Aorta (tissue), 5 donors: ENCODE measurements at places on chromosomes 6 and 20. TPM values are rescaled to one million over a fixed set of nuclear protein-coding genes. Genes with fewer than 3 reads are reported as not detected.

Gene LAMP5
- 0.18 TPM for total RNA-seq

Gene DEF6
- 13.0 TPM for total RNA-seq

Gene BCAS4
- 5.4 TPM for total RNA-seq

Gene ZNFX1
- total RNA-seq, result 48.7 TPM

Gene NDUFAF5
- total RNA-seq, result 24.3 TPM

Gene CCN6
- total RNA-seq, result not detected

Gene TREM1
- total RNA-seq, result 18.4 TPM

Gene CYP24A1
- not detected for total RNA-seq

Gene DSP
- 4.1 TPM for total RNA-seq

Gene GGTLC1
- not detected for total RNA-seq

Gene BPIFB2
- total RNA-seq, result not detected

Gene KCNK16
- not detected for total RNA-seq

DNA sequence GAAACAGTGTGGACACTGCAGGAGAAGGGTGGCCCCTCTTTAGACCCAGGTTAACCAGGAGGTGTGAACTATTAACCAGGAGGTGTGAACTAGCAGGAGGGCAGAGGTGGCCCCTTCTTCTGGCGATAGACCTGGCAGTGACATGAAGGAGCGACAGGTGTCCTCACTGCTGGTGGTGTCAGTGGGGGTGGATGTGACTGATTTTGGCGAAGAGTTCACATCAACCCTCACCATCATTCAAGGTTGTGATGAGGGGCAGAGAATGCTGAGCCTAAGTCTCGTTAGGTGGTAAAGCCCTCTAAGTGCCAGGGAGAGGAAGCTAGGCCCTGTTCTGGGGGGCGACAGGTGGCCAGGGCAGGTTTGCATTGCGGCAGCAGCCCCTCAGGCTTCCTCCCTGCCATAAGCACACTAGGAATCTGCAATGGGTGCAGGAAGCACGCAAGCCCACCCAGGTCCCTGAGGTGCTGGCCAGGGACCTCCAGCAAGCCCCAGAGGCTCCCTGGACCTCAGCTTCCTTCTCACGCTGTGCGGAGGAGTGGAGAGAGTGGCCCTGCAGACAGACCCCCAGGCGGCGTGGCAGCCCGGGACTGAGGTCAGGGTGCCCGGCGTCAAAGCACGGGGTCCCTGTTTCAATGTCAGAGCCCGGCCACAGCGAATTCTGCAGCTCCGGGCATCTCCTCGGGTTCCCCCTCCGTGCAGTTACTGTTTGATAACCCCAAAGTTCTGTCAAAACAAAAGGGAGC, 13.7 kb downstream of the NPEPL1 start:
- DNase-seq, result no peak

DNA sequence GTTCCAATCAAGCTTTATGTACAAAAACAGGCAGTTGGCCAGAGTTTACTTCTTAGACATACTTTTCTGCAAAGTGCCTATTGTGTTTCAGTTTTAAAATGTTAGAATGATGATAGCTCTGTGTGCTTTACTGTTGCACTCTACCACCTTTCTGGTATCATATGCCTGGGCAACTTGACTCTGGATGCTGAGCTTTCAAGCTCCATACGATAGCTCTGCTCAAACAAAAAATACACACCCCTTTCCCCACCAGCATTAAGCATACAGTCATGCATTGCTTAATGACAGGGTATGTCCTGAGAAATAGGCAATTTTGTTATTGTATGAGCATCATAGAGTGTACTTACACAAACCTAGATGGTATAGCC, 123.1 kb downstream of the RCAN2 start:
- DNase-seq, result no peak

DNA sequence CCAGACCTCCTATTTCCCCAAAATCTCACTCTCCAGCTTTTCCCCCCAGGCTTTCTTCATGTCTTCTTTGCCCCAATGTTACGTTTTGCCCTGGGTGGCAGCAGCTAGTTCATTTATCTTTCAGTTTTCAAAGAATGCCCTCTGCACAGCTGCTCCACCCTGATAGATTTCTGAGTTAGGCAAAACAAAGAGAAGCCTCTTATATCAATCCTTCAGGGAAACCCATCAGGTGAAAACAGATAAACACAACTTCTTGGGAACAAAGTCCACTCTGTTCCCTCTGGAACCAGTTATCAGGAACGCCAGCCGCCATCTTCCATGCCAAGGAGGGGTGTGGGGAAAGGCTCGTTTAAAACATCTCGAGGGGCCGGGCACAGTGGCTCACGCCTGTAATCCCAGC, 34.0 kb downstream of the ZBTB9 start:
- no peak for DNase-seq

DNA sequence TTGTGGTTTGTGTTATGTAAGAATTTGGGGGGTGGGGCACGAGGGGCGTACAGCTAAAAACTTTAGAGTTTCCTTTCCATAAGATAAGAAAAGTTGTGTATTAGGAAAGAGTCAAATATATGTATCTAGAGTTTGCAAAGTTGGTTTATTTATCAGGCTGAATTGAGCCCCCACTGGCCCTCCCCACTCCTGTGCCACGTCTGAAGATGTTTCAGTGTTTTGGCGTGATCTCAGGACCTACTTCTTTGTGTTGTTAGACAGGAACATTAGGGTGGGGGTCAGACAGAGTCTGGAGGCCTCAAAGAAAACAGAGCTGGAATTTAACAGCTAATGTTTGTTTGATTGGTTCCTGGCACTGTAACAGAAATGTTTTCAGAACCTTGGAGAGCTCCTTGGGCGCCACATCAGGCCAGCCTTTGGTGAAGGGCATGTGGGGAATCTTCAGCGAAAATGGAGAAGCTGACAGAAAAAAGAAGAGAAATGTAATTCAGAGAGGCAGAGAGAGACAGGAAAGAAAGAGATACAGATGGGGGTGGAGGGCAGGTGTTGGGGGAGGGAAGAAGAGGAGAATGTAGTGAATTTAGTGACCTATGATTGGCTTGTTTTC, 674 bp downstream of the NRSN1 start:
- peak; percentile 51 for DNase-seq

GRCh38 chr6:156865019-156865629, 87.9 kb downstream of the ARID1B start:
- DNase-seq, result no peak

GRCh38 chr6:85186546-85187175, 263.2 kb upstream of the NT5E start:
- DNase-seq, result no peak

- no peak for DNase-seq
Measured at GRCh38 chr6:111406200-111406721, 76.8 kb downstream of the REV3L start.

- no peak for DNase-seq
Measured at GRCh38 chr20:37759761-37760209, 66.0 kb downstream of the CTNNBL1 start.

- no peak for DNase-seq
Measured at GRCh38 chr6:94133106-94133505, 713.7 kb upstream of the EPHA7 start.

DNA sequence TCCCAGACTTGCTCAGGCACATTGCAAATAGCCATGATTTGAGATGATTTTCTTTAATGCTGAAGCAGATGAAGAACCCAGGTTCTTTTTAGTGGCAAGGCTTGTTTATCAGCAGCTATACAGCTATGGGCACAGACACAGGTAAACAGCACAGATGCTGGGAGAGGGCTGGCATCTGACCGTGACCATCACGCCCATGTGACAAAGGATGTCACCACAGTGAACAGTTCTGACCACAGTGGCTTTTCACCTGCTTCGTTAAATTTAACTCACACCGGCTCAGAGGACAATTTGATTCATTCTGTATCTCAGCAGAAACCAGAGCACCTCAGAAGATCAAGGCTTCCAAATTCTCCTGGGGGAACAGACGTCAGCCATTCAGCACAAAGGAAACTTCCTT, 142.6 kb downstream of the CDH26 start:
- DNase-seq, result no peak

DNA sequence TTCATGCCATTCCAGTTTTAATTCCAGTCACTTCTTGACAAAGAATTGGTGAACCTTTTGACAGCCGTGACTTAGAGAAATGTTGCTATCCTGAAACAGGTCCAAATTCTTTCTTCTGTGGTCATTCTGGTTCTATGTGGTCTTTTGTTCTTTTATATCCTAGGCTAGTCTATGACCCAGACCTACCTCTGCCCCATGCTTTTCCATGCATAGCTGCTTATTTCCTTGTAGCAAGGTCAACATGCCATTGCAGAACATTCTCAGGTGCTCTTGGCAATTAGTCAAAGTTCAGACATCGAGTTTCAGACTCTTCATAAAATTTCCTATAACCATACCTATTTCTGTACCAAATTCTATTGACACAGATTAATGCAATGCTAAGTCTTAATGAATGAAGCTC, 202.6 kb downstream of the PLCB1 start:
- no peak for DNase-seq

- no peak for DNase-seq
Measured at GRCh38 chr6:44892579-44892978, 435.6 kb upstream of the RUNX2 start.

DNA sequence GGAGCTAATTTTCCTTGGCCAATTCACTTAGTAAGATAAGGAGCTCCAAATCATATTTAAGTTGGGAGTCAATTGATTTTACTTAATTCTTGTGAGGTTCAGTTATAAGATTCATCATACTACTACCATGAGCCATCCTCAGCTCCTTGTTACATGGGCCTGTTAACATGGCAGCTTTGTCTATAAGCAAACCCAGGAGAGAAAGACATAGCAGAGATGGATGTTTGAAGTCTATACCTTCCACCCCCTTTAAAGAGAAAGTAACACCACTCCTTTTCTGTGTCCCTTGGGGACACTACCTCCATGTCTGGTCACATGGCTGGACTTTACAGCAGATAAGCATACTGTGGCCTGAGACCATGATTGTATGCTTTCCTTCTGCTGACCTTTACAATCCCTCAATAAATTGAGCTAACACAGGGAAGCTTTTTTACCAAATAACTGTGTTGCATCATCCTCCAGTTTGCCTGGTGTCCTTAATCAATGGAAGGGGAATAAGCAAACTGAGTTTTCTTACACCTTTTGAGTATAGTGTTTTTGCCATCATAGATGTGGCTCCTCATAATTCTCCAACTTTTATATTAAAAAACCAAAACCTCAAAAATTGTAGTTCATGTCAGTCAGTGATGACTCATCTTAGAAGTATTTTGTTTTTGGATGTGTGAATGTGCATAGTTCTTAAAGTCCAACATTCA, 9.8 kb upstream of the ZNFX1 start:
- DNase-seq, result no peak

DNA sequence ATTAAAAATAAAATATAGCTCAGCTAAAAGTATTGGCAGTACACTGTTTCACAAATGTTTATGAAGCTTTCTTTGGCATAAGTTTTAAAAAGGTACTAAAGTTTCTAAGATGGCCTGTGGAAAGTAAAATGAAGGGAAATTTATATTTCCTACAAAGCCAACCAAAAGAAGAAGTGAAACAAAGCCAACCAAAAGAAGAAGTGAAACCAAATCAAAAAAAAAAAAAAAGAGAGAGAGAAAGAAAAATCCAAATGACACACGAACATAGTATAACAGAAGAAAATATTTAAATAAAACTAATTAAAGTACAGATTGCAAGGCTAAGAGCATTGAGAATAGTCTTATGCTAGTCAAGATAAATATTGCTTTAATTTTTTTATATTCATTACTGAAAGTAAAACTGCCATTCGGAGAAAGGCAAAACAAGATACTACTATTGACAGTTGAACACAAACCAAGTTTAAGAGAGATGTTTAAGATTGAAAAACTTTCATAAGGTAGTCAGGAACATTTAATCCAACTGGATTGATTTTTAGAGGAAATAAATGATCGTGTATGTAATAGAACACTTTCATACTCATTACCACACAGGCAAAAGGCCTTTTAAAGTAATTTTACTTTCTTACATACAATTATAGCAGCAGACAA, 12.8 kb upstream of the KHDRBS2 start:
- no peak for DNase-seq

GRCh38 chr6:17200395-17200794, 80.8 kb upstream of the RBM24 start:
- peak; percentile 48 for DNase-seq

DNA sequence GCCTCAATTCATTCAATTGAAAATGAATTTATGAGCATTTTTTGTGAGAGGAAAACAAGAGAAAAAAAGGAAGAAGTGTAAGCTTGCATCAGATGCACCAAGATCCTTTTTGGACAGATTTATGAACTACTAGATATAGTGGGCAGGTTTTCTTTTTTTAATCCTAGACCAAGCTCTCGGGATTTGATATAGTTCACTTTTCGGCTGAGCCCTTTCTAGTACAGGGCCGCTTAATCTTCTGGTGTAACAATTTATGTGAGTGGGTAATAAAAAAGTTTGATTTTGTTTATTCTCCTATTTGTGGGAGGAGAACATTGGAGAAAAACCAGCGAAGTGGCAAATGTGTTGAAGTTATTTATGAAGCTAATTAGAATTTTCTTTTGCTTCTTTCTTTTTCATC, 538.0 kb downstream of the UTRN start:
- DNase-seq, result no peak

DNA sequence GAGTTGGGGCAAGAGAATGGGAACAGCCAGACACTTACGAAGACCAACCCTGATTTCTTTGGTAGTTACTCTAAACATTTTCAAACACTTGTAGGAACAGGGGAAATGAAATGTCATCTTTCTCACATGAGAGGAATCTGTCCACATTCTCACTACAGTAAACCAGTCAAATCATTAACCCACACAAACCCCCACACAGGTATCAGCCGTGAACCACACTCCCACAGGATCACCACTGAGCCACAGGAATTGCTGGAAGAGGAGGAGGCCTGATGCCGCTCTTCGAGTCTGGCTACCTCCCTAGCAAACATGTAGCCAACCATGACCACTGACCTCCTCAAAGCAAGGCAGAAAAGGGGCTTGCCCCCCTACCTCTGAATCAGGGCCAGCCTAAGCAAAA, 6.9 kb upstream of the RSPO3 start:
- DNase-seq, result no peak

DNA sequence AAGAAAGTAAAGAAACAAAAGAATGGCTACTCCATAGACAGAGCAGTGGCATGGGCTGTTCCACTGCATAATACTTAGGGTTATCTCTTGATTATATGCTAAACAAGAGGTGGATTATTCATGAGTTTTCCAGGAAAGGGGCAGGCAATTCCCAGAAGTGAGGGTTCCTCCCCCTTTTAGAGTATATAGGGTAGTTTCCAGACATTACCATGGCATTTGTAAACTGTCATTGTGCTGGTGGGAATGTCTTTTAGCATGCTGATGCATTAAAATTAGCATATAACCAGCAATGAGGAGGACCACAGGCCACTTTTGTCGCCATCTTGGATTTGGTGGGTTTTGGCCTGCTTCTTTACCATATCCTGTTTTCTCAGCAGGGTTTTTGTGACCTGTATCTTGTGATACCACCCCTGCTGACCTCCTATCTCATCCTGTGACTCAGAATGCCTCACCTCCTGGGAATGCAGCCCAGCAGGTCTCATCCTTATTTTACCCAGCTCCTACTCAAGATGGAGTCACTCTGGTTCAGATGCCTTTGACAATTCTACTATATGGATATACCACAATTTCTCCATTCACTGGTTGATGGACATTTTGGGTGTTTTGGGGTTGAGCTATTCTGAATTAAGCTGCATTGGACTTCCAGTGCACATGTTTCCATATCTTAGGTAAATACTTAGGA, 280.6 kb downstream of the FARS2 start:
- DNase-seq, result no peak
